ENCODE measurements at places on chromosomes 6 and 20.

GRCh38 chr6:43716099-43716498, 28.5 kb upstream of the MRPS18A start:
- peak; percentile 61 for DNase-seq

- DNase-seq: no peak
Observed at GRCh38 chr6:166511316-166511715, 75.2 kb downstream of the RAMACL start.

GRCh38 chr6:89173634-89174033, 27.8 kb downstream of the PM20D2 start:
- no peak for DNase-seq

DNA sequence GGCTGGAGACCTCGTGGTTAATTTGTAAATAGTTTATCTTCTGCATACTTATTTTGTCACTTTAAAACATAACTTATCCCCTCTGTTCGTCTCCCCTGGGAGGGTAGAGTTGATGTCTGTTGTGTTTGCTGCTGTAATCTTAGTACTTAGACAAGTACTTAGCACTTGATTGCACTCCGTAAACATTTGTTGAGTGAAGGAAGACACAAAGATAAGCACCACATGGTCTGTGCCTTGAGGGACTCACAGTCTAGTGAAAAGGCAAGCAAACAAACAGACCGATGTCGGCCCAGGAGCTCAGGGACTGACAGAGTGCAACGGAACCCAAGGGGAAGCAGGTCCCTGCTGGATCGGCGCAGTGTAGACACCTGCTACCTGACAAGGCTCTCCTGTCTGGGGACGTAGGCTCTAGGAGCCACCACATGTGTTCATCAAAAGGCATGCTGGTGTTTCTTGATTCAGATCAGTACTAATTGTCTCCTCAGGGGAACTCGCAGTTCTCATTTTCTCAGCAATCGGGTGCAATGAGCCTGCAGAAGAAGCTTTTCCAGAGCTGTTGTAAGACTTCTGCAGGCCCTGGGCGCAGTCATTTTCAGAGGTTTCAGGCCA, 31.4 kb downstream of the EDN3 start:
- no peak for DNase-seq

- no peak for DNase-seq
Observed at GRCh38 chr6:97231911-97232310, 51.1 kb downstream of the MMS22L start.

- no peak for DNase-seq
Observed at GRCh38 chr6:16769131-16769985, 8.1 kb upstream of the ATXN1 start.

Measured in upper lobe of right lung (tissue), 1 donor.